ENCODE measurements at places on chromosomes 11 and 22.

- no peak for DNase-seq
Observed at GRCh38 chr11:96267001-96267495, 75.9 kb downstream of the MAML2 start.

- DNase-seq, result no peak
Observed at GRCh38 chr11:14930369-14930768, 38.3 kb upstream of the CYP2R1 start.

GRCh38 chr22:44224166-44224565, 43.4 kb downstream of the PARVG start:
- no peak for DNase-seq

- no peak for DNase-seq
Observed at GRCh38 chr22:48089601-48090331, 1327.3 kb downstream of the TBC1D22A start.

DNA sequence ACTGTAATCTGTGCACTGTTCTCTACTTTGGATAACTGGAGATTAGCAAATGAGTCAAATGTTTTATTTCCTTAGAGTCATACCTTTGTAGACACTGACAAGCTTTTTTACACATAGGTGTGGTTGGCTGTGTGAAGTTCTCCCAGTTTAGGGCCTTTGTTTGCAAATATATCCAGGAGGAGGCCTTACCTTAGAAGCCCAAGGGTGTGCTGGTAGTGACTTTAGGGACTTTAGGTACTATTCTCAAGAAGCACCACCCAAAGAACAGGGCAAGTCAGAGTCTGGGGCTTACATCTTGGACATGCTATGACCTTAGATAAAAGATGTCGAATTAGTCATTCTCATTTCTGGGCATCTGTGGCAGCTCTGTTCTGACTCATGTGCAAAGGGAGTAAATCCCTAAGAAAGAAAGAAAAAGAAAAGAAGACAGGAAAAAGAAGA, 4.8 kb upstream of the FAR1 start:
- no peak for DNase-seq

DNA sequence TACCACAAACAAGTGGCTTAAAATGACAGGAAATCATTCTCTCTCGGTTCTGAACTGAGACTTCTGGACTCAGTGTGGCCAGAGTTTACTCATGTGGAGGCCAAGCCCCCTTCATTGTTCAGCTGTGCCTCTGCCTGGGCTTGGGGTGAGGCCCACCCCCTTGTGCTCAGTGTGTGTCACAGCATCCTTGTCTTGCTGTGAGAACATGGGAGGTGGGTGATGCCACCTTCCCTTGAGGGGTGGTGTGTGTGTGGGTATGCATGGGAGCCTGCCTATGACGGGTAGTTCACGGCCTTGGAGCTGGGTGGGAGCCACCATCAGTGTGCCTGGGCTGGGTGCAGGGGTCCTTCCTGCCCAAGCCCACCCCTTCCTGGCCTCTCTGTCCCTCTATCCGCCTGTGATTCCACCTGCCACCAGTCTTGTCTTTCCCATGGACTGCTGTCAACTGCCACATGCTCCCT, 101.7 kb downstream of the MORC2 start:
- DNase-seq, result no peak

DNA sequence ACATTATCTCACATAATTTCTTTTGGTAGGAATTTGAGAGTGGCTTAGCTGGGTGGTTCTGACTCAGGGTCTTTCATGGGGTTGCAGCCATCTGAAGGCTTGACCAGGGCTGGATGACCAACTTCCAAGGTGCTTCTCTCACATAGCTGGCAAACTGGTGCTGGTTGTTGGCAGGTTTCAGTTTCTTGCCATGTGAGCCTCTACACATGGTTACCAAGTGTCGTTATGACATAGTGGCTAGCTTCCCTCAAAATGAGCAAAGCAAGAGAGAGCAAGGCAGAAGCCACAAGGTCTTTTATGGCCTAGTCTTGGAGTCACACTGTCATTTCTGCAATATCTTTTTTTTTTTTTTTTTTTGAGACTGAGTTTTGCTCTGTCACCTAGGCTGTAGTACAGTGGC, 4.2 kb upstream of the TFIP11 start:
- DNase-seq, result no peak

- DNase-seq, result no peak
Observed at GRCh38 chr11:75422248-75423231, 10.5 kb downstream of the KLHL35 start.

DNA sequence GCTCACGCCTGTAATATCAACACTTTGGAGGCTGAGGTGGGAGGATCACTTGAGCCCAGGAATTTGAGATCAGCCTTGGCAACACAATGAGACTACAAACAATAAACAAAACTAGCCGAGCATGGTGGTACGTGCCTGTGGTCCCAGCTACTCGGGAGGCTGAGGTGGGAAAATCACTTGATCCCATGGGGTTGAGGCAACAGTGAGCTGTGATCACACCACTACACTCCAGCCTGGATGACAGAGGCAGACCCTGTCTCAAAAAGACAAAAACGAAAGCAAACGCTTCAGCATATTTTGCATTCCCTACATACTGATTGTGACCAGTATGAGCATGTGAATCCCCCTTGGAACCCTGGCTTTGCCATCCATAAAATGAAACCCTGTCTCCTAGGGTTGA, 33.9 kb upstream of the MN1 start:
- DNase-seq, result no peak

- no peak for DNase-seq
Observed at GRCh38 chr11:17782603-17783337, 48.2 kb downstream of the KCNC1 start.

DNA sequence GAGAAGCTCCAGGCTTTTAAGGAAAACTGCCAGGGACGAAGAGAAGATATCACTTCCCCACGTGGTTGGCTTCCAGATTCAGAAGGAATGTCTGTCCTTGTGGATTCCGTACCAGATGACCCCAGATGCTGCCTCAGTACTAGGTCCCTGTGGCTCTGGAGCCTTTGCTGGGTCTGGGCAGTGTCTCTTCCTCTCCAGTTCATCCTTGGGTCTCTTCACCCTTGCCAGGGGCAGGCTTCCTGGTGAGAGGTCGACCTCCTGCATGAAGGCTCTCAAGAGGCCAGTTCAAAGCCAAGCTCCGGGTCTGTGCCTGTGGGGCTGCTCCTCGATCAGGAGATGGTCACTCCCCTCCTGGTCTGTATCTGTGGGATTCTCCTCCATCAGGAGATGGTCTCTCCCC, 74.7 kb upstream of the B3GAT1 start:
- no peak for DNase-seq

DNA sequence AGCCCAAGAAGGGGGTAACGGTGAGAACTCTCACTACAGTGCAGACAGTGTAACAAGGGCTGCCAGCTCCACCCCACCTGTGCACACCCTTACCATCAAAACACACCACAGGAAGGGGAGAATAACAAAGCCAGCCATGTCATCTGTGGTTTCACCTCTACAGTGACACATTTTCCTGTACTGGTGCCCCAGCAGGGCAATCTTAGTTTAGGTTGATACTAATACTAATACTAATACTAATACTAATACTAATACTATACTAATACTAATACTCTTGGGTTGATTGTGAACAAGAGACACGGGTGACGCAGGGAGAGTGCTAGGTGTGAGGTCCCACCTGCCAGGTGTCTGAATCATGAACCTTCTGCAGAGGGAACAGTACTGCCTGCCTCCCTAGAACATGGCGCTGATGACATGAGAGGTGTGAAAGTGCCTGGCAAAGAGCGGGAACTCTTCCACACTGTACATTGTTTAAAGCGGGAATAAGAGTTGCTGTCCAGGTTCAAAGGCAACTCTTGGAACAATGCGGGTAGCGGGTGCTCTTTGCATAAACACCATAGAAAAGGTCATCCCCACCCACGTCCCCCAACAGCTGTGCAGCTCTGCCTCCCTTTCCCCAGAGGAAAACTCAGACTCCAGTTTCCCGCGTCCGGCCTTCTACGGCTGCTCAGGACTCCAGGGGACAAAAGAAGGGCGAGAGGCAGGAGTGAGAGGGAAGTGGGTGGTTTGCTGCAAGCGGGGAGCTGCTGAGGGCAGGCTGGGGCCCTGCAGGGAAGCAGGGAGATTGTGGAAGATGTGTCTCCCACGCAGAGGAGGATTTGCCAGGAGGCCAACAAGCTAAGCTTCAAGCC, 25.0 kb upstream of the TMPRSS4 start:
- peak; percentile 21 for DNase-seq

DNA sequence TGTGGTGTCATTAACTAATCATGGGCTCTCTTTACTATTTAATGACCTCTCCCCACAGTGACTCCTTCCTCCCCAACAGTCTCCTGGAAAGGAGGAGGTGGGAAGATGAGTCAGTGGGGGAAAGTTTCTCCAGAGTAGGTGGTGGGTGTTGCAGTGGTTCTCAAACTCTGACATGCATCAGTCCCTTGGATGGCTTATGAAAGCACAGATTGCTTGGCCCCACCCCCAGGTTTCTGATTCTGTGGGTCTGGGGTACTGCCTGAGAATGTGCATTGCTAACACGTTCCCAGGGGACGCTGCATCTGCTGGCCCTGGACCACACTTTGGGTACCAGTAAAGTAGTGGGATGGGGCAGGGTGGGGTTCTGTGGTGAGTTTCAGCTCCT, 9.8 kb downstream of the CD82 start:
- DNase-seq, result peak; percentile 61

DNA sequence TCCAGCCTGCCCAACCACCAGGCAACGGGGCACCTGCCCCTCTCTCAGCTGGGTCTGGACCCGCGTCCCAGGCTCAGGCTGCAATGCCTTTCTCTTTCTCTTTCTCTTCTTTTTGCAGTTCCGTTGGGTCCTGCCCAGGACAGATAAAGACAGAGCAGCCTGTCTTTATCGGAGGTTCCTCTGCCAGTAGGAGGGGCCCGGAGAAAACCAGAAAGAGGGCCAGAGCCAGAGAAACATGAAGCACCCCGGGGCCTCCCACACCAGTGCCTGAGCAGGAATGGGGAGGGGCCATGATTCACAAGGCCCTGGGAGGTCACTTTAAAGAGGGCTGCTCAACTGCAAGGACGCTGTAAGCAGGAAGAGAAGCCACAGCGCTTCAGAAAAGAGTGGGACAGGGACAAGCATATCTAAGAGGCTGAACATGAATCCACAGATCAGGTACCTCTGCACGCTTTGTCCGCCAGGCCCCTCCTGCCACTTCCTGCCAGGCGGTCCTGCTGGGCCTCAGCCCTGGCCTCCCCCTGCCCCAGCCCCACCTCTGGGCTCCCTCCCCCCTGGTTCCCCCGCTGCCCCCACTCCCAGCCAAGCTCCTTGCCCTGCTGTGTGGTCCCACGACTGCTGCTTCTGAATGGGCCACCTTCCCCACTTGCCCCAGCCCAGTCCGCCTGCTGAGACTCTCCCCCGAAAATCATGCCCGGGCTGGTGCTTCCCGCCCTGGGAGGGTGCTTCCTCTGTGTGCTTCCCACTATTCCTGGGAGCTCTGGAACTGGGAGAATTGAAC, at the start of gene APOBEC3C:
Gene APOBEC3C, plus strand, starts transcription at position 316 of the 781 bp plus-strand sequence. Its CDS starts 106 bp downstream, at position 422.
- peak; percentile 66 for DNase-seq

DNA sequence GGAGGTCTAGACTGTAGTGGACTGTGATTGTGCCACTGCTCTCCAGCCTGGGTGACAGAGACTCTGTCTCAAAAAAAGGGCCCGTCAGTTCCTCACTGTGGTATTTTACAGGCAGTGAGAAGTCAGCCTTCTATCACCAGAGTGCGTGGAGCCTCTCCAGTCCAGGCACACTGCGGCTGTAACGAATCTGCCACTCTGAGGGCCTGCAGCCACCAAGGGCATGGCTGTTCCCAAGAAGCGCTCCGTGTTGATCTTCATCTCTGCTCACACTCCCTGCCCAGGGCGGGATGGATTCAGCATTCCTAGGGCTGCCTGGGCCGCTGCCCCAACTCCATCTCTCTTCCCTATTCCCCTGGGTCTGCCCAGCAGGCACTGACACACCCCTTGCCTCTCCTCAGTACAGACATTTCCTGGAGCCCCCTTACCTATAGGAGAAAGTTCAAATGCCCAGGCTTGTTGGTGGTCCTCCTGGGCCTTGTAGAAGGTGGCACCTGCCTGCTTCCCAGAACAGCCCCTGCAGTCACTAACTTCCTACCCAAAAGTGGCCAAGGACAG, 148.4 kb downstream of the CACNA1I start:
- no peak for DNase-seq

DNA sequence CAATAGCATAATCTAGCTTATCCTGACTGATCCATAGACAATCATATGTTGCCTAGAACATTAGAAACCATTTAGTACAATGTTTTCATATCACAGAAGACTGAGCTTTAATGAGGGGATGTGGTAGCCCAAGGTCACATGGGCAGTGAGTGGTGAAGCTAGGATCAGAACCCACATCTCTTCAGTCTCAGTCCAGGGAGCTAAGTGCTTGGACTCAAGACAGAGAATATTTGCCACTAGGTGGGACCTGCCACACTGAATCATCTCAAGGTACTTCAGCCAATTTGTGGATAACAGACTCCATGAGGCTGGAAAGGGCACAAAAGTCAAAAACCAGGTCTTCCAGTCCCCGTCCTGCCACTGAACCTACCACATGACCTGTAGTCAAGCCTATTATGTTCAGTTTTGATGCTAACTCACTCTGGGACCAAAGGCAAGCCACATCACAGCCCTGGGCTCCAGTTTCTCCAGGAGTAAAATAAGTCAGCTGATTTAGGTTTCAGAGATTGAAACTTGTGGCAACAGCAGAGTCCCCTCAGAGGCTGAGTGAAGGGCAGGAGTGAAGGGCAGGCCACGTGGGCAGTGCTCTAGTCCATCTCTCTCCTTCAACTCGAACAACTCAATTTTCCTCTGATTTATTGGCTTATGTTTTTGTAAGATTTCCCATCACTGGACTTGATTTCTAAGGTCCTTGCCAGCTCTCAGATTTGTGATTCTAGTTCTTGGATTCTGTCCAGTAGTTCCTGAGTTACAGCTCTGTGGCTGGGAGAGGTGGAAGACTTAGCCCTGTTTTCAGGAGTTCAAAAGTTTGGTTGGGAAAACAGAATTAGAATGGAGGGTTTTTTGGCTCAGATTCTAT, 84.6 kb upstream of the PHOX2A start:
- DNase-seq, result no peak

GRCh38 chr11:93772123-93772522, 12.0 kb upstream of the MED17 start:
- DNase-seq, result no peak

GRCh38 chr11:65380460-65381119, 1.9 kb downstream of the SLC25A45 start:
- no peak for DNase-seq

GRCh38 chr11:113615098-113615497, 91.0 kb downstream of the TMPRSS5 start:
- no peak for DNase-seq

- no peak for DNase-seq
Observed at GRCh38 chr11:122383186-122383585, 267.2 kb upstream of the BLID start.

Data from stimulated activated CD8-positive, alpha-beta memory T cell treated with anti-CD3 and anti-CD28 coated beads, Interleukin-15, amount 100 ng/mL, for 4 hours (primary cell).